Aorta (tissue), 5 donors: ENCODE measurements at places on chromosomes 5 and 9. TPM values are rescaled to one million over a fixed set of nuclear protein-coding genes. Genes with fewer than 3 reads are reported as not detected.

Gene KIAA1958
- 6.2 TPM for total RNA-seq

GRCh38 chr9:120698766-120699165, 15.5 kb downstream of the MEGF9 start:
- no peak overlapping the region for H3K27ac ChIP-seq
- no peak for DNase-seq
- H3K27me3 ChIP-seq, result no peaks in the 10 kb centered on the region
- no peaks in the 10 kb centered on the region for H3K36me3 ChIP-seq

- H3K36me3 ChIP-seq, result no peaks in the 10 kb centered on the region
- H3K27ac ChIP-seq, result no peak overlapping the region
- no peaks in the 10 kb centered on the region for H3K27me3 ChIP-seq
- no peaks in the 10 kb centered on the region for H3K4me1 ChIP-seq
These were observed 193.4 kb upstream of the TUT7 start for GRCh38 chr9:86547571-86547970.

Gene NR2F1-AS1
- total RNA-seq, result 16.8 TPM

Gene FRMD3
- 7.2 TPM for total RNA-seq

DNA sequence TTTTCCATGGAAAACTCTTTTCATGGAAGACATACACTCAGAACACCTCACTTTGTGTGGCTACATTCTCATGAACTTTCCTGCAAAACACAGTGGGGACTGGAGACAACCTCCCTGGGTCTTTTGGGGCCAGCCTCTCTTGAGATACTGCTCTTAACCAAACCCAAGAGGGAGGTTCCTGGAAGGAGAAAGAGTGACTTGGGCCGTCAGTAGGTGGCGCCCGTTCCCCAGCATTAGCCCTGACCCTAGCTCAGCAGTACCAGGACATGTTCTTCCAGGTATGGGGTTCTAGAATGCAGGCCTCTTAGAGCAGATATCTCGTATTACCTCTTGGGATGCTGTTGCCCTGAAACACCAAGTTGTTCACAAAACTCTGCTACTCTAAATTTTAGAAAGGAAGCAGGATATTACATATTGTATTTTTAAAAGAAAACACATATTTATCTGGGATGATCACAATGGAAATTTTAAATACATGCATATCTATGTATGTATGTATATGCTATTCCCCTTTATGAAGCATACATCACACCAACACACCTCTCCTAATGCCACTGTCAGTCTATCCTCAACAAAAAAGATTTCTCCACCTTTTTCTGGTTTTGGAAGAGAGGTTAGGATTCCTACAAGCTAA, 15.8 kb upstream of the GLIS3 start:
- no peak overlapping the region for H3K4me3 ChIP-seq
- no peaks in the 10 kb centered on the region for H3K36me3 ChIP-seq
- DNase-seq, result peak; percentile 94
- no peaks in the 10 kb centered on the region for H3K27me3 ChIP-seq
- H3K27ac ChIP-seq, result no peak overlapping the region
- H3K4me1 ChIP-seq, result no peaks in the 10 kb centered on the region

DNA sequence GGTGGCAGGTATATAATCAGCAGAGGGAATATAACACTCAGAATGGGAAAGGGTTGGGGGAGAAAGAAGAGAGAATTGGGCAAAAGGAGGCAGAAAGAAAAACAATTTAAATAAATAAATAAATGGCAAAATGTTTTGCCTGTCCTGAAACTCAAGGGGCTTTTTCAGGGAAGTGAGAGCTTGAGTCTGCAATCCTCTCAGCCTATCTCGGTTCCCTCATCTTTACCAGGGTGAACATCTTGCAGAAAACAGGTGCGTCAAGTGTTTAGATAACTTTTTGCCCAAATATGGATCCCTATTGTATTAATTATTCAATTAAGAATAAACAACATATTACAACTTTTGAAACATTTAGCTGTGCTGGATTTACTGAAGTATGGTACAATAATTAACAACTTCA, 343.0 kb upstream of the EDIL3 start:
- H3K27ac ChIP-seq, result no peak overlapping the region
- no peaks in the 10 kb centered on the region for H3K36me3 ChIP-seq
- no peaks in the 10 kb centered on the region for H3K27me3 ChIP-seq

DNA sequence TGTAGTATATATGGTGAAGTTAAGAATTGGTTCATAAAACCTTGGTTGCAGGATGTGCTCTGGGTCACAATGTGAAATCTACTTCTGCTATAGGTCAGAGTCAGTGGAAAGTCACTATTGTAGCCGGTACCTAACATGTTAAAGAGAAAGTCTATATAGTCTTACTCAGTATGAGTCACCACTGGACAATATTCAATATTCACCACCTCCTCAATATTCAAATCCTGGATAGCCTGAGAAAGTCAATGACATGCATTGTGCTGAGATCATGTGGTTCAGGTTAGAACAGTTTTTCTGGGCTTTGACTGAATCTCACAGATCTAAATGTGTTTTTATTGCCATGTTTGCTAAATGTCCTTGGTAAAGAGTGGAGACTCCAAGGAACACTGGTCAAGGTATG, 108.8 kb downstream of the HMHB1 start:
- no peak for DNase-seq
- H3K27me3 ChIP-seq, result no peaks in the 10 kb centered on the region
- no peaks in the 10 kb centered on the region for H3K4me1 ChIP-seq
- no peak overlapping the region for H3K4me3 ChIP-seq
- no peaks in the 10 kb centered on the region for H3K36me3 ChIP-seq
- no peak overlapping the region for H3K27ac ChIP-seq

Gene SUSD1
- total RNA-seq, result 14.3 TPM

DNA sequence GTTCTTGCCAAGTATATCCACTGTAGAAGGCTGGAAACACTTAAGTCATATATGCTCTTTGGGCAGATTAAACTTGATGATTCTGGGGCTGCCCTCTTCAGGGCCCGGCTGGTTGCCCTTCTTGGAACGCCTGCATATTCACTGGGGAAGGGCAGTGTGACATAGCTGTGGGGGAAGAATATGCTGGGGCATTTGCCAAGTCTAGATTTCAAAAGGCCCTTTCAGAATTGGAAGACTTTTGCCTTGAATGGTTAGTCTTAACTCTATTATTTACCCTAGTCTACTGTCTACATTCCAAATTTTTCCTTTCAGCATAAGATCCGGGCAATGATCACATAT, 161.2 kb upstream of the PITX1 start:
- H3K36me3 ChIP-seq, result no peaks in the 10 kb centered on the region
- no peaks in the 10 kb centered on the region for H3K4me1 ChIP-seq
- H3K27me3 ChIP-seq, result no peaks in the 10 kb centered on the region
- no peak overlapping the region for H3K27ac ChIP-seq
- H3K4me3 ChIP-seq, result no peak overlapping the region

GRCh38 chr5:139648205-139649081, at the start of gene CXXC5:
TSS of gene CXXC5 (plus strand) at chr5:139648349. CDS start at chr5:139680524, 32,175 bp downstream.
- peak within 1 kb of the TSS; percentile 68 for H3K4me3 ChIP-seq
- H3K36me3 ChIP-seq, result no peaks in the 10 kb centered on the region
- no peaks in the 10 kb centered on the region for H3K4me1 ChIP-seq
- H3K27ac ChIP-seq, result peak within 1 kb of the TSS; percentile 14
- peak; percentile 96 for DNase-seq
